A549 treated with GW870086 at 1 μM for 4 hours (cell line): ENCODE measurements at places on chromosomes 7 and 10. TPM values are rescaled to one million over a fixed set of nuclear protein-coding genes. Genes with fewer than 3 reads are reported as not detected.

Gene RBM17
- 102 to 116 TPM (median 114 TPM) in 5 replicates for total RNA-seq

Gene CLDN4
- 5.5 to 7.7 TPM (median 7.4 TPM) in 5 replicates for total RNA-seq

Gene HOXA5
- total RNA-seq = 3.7 to 5.8 TPM (median 4.7 TPM) in 5 replicates

Gene OR6V1
- total RNA-seq = not detected in 5 replicates

Gene SAP25
- 0.24 to 0.64 TPM (median 0.50 TPM) in 5 replicates for total RNA-seq

Gene CDNF
- total RNA-seq = 0.95 to 1.6 TPM (median 1.3 TPM) in 5 replicates

Gene CALHM1
- total RNA-seq = not detected in 5 replicates

Gene PRSS37
- total RNA-seq = not detected in 5 replicates

Gene AGMO
- total RNA-seq = 0.35 to 1.6 TPM (median 0.89 TPM) in 5 replicates

Gene TACR2
- total RNA-seq = 0.07 to 0.18 TPM (median 0.13 TPM) in 4 of 5 replicates, not detected in the other

Gene RTKN2
- total RNA-seq = 0.91 to 1.1 TPM (median 0.96 TPM) in 5 replicates

Gene TPK1
- 2.1 to 3.9 TPM (median 3.6 TPM) in 5 replicates for total RNA-seq

Gene CUBN
- 0.02 to 0.23 TPM (median 0.17 TPM) in 4 of 5 replicates, not detected in the other for total RNA-seq

Gene RASSF4
- 1.6 to 2.8 TPM (median 1.9 TPM) in 5 replicates for total RNA-seq

Gene SEMA3A
- total RNA-seq = 3.5 to 5.8 TPM (median 5.1 TPM) in 5 replicates

Gene PKD2L1
- total RNA-seq = 0.06 to 0.39 TPM (median 0.08 TPM) in 4 of 5 replicates, not detected in the other

Gene AGR2
- total RNA-seq = 104 to 168 TPM (median 145 TPM) in 5 replicates

Gene GPR15LG
- total RNA-seq = not detected in 5 replicates

Gene SORBS1
- 0.42 to 0.93 TPM (median 0.50 TPM) in 5 replicates for total RNA-seq

Gene CBLL1
- 27.9 to 53.1 TPM (median 31.2 TPM) in 5 replicates for total RNA-seq

Gene SKIDA1
- total RNA-seq = 0.61 to 1.1 TPM (median 0.91 TPM) in 5 replicates

Gene ANKRD30A
- 0.31 to 1.2 TPM (median 0.57 TPM) in 5 replicates for total RNA-seq

Gene GNG11
- total RNA-seq = 39.4 to 47.2 TPM (median 43.5 TPM) in 5 replicates

Gene PSMA2
- total RNA-seq = 196 to 218 TPM (median 201 TPM) in 5 replicates

Gene PLXDC2
- 0.02 to 0.06 TPM (median 0.03 TPM) in 3 of 5 replicates, not detected in the others for total RNA-seq

Gene RNF32
- 1.2 to 2.0 TPM (median 1.6 TPM) in 5 replicates for total RNA-seq

Gene FRMD4A
- 3.3 to 5.5 TPM (median 3.8 TPM) in 5 replicates for total RNA-seq

Gene BHLHA15
- total RNA-seq = 0.33 to 0.94 TPM (median 0.54 TPM) in 5 replicates

Gene PDE6C
- total RNA-seq = not detected in 5 replicates

Gene TEX47
- not detected in 5 replicates for total RNA-seq

Gene ERVW-1
- total RNA-seq = not detected in 5 replicates

Gene KCNIP2
- 0.79 to 0.95 TPM (median 0.81 TPM) in 4 of 5 replicates, not detected in the other for total RNA-seq

Gene GRID1
- 0.17 to 0.32 TPM (median 0.29 TPM) in 5 replicates for total RNA-seq

Gene FOXI2
- not detected in 5 replicates for total RNA-seq

Gene SEMA3E
- 1.9 to 2.6 TPM (median 2.0 TPM) in 5 replicates for total RNA-seq

Gene CFAP70
- total RNA-seq = 0.10 to 0.21 TPM (median 0.14 TPM) in 5 replicates

Gene CHST15
- 8.6 to 10.9 TPM (median 10.3 TPM) in 5 replicates for total RNA-seq

Gene TRAPPC14
- 9.5 to 13.5 TPM (median 13.1 TPM) in 5 replicates for total RNA-seq

Gene BMI1
- total RNA-seq = 31.8 to 42.1 TPM (median 38.9 TPM) in 5 replicates

Gene EZH2
- 19.1 to 22.7 TPM (median 21.7 TPM) in 5 replicates for total RNA-seq

Gene GRM3
- total RNA-seq = not detected in 5 replicates

Gene OPN1SW
- not detected in 5 replicates for total RNA-seq

Gene AEBP1
- 0.14 to 0.21 TPM in 2 of 5 replicates, not detected in the others for total RNA-seq

Gene SLC18A3
- not detected in 5 replicates for total RNA-seq

Gene PDGFA
- 24.2 to 29.2 TPM (median 25.2 TPM) in 5 replicates for total RNA-seq

Gene PTF1A
- total RNA-seq = not detected in 5 replicates

Gene GDF2
- not detected in 5 replicates for total RNA-seq

Gene TACC2
- 76.2 to 94.9 TPM (median 91.9 TPM) in 5 replicates for total RNA-seq

Gene GIMAP2
- total RNA-seq = 0.08 TPM in 1 of 5 replicates, not detected in the others

Gene MEPCE
- 32.4 to 45.9 TPM (median 39.6 TPM) in 5 replicates for total RNA-seq

Gene PPRC1
- total RNA-seq = 44.0 to 59.5 TPM (median 55.9 TPM) in 5 replicates

Gene HGF
- total RNA-seq = 0.03 to 0.07 TPM in 2 of 5 replicates, not detected in the others

Gene TUBB8
- total RNA-seq = 0.10 to 0.12 TPM in 2 of 5 replicates, not detected in the others
